Sciatic nerve (tissue), 2 donors: ENCODE measurements at places on chromosomes 1 and 21. TPM values are rescaled to one million over a fixed set of nuclear protein-coding genes. Genes with fewer than 3 reads are reported as not detected.
A peak's percentile ranks its signal among the peaks of the same experiment; 100 is the strongest.

HMGN2 gene
- 199 TPM for total RNA-seq

KLF18 gene
- total RNA-seq = not detected

- no peak for DNase-seq
Observed at GRCh38 chr1:22117238-22117637, 25.7 kb downstream of the WNT4 start.

OR6K3 gene
- total RNA-seq = not detected

DNA sequence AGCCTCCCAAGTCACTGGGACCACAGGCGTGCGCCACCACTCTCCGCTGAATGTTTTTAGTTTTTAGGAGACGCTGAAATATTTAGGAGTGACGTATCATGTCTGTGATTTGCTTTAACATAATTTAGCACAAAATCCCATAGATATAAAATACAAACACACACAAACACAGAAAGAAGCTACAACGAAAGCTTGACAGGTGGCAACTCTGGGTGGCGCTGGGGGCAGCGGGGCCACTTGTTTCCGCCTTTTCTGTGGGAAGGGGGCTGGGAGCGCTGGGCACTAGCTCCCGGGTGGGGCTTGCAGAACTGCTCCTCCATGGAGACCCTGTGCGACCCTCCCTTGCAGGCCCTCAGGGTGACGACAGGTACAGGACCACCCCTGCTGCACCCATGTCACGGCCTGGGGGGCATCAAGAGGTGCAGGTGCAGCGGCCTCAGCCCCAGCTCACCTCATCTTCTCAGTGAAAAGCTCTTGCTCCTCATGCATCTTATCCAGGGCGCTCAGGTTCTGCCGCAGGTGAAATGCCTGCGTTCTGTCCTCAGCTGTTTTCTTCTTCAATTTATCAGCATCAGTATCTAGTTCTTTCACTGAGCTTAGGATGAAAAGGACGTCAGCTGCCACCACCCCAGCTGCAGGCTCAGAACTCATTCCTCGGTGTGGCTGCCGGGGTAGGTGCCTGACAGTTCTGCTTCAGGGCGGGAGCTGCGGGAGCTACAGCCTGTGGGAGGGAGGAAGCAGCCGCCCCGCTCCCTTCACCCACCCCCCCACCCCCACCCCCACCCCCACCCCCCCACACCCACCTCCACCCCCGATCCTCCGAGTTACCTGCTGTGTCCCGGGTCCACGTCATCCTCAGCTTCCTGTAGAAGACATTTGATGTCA is 15.3 kb downstream of the CFAP74 start:
- no peak for DNase-seq

DNA sequence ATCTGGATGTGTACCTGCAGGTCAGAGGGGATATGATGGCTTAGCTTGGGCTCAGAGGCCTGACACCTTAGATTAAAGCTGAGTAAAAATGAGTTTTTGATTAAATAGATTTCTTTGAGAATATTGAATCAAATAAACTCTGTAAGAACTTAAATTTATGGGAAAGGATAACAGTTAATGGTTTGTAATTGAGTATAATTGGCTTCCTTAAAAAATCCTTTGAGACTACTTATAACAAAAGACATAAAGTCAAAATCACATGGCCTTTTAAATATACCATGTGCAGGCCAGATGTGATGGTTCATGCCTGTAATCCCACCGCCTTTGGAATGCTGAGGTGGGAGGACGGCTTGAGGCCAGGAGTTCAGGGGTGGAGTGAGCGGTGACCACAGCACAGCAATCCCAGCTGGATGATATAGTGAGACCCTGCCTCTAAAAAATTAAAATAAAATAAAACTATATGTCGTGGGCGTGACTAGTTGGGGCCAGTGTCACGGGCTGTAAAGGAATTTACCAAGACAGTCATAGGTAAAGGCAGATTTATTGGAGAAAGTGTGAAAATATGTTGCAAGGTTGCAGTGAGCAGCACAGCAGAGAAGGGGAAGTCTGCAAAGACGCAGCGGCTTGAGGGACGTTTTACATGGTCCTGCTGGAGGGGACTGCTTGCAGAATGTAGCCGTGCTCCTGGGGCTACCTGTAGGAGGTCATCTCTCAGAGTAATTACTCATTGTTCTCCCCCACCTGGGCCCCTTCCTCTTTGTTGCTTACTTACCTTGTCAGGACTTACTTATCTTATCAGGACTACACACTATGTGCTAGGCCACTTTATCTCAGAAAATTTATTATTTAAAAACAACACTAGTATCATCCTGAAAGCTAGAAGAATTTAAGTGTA is 122.3 kb downstream of the ZMYM4 start:
- no peak for DNase-seq

GRCh38 chr1:248372394-248372793 is 3.2 kb upstream of the OR2T6 start:
- no peak for DNase-seq

GRCh38 chr1:66323958-66324625 is 209.9 kb upstream of the SGIP1 start:
- no peak for DNase-seq

- no peak for DNase-seq
Observed at GRCh38 chr1:10899490-10900250, 103.2 kb upstream of the CASZ1 start.

DNA sequence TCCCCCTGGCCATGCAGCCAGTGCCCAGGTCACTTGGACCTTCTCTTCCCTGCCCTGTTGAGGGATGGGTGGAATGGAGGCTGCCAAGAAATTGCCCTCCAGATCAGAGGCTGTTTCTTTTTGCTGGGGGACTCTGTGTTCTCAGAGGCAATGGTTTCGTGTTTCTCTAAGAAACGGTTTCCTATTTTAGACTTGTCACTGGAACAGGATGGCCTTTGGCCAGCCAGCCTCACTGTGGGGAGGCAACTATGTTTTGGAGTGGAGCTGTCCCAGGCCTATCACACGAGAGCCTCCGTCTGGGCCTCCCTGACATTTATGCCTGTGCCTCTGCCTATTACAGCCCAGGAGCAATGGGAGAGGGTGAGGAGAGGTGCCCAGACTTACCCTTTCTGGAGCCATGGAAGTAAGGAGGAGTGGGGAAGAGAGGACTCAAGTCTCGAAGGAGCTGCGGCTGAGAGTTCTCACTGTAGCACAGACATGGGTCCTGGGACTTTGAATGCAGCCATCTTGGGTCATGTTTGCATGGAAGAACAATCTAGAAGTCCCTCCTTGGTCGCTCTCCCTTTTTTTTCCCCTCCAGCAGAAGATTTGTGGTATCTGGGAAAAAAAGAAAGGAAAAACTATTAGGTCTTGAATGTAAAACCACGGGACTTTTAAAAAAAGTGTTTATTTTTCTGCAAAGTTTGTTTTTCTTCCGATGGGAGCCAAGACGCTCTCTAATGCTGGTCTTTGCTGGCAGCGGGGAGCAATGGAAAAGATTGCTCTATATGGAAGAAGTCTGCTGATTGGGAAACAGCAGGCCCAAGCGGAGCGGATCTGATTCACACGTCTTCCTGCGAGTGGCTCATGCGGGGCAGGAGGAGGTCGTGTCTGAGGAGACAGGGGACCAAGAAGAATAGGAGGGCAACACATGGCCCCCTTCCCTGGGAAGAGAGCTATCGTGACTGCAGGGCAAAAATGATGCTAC is 219.2 kb downstream of the FOXD2 start:
- peak; percentile 84 for DNase-seq

CD1E gene
- total RNA-seq = not detected

DNA sequence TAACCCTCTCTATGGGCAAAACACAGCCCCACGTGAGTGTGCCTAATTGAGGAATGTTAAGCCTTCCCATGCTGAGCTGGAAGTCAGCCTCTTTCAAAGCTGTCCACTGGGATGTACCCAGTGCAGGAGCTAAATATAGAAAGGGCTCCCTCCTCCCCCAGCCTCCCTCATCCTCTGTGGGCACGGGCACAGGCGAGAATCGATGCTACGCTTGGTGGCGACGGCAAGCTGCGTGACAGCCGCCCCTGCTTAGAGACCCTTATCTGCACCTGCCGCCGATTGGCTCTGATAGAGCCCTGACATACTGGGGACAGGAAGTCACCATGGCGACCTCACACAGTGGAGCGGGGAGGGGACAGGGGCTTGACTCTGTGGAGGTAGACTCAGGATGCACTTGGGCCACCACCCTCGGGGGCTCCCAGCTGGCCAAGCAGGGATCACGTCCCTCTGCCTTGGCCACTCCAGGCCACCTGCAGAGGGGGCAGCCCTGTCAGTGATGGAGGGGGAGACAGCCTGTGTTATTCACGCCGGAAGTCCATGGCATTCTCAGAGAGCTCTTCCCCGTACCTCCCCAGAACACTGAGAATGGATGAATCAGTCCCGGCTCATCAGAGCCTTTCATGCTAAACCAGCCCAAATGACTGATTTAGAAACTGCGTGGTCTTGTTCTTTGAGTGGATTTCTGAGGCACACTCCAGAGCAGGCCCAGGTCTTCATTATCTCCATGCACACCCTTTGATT is 84.8 kb downstream of the KCND3 start:
- DNase-seq = no peak

CFHR5 gene
- total RNA-seq = not detected

GJA4 gene
- 35.9 TPM for total RNA-seq

GRCh38 chr1:43969416-43969745 is 429 bp upstream of the DPH2 start:
- no peak for DNase-seq

CLEC20A gene
- 3.2 TPM for total RNA-seq

- DNase-seq = no peak
Observed at GRCh38 chr1:71296551-71297134, 215.8 kb upstream of the ZRANB2 start.

DNA sequence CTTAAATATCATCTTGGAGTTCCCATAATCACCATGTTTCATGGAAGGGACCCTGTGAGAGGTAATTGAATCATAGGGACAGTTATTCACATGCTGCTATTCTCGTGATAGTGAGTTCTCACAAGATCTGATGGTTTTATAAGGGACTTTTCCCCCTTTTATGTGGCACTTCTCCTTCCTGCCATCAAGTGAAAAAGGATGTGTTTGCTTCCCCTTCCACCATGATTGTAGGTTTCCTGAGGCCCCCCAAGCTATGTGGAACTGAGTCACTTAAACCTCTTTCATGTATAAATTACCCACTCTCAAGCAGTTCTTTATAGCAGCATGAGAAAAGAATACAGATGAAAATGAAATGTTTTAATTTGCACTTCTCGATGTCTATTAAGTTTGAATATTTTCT is 112.0 kb downstream of the ZNF648 start:
- no peak for DNase-seq

NIBAN1 gene
- total RNA-seq = 42.4 TPM

DNA sequence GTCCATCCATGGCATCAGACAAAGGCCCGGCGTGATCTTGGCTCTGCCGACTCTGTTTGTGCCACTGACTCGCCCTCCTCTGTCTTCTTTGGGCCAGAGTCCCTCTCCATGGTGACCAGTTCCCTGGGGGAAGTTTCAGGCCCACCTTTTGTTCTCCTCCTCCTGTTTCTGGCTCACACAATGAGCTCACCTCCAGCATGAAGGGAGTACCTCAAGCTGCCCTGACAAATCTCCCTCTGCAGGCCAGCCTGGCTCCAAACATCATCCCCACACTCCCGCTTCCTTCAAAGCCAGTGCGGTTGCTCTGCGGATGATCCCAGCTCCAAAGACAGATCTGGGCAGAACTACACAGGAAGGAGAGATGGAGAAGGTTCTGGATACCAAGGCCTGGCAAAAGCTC is 576.6 kb downstream of the NPHP4 start:
- DNase-seq = no peak

DNA sequence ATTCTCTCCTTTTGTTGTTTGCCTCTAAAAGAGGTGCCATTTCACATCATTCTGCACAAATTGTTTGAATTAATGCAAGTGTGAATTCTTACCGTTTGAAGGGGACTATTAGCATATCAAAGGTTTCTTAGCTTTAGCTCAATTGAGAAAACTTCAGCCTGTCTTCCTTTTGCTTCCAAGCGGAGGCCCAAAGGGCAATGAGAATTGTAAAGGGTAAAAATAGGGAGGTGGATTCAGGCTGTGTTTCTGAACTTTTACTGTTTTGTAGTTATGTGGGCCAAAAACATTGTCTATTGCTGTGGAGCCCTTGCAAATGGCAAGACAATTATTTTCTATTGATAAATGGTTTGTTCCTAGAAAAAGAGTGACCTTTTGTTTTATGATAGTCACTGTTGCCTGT is 3.6 kb downstream of the ADGRL2 start:
- DNase-seq = no peak

DNA sequence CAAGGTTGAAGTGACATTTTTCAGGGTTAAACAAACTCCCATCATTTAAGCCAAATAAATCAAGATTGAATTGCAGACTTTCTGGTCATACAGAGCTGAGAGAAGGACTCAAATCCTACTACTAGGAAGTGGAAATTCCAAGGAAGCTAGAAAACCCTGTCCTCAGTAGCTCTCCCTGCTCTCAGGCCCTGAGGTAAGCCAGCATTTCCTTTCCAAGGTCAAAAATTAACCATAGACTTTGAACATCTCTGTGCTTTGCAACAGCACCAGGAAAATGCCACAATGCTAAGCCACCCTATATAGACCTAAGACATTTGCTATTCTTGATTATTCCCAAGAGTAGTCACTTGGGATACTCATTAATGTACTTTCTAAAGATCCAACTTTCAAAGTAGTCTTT is 45.1 kb downstream of the LUZP1 start:
- DNase-seq = no peak

FNDC10 gene
- total RNA-seq = 2.4 TPM

DNA sequence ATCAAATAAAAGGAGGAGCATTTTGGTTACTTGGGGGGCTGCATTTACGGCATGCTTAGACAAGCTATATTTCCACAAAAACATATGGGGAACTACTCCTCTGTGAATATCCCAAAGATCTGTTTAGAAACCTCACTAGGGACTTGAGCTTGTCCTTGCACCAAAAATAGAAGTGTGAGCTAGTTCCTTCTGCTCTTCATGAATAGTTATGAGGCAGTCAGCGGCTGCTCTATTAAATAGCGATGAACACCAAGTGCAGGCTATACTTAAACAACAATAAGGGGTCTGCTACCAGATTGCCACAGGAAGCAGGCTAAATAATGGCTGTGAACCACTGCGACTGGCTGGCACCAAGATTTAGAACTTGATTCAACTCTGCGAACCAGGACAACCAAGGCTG is 190.1 kb downstream of the PCP4 start:
- no peak for DNase-seq

RTCA gene
- total RNA-seq = 23.6 TPM

DNA sequence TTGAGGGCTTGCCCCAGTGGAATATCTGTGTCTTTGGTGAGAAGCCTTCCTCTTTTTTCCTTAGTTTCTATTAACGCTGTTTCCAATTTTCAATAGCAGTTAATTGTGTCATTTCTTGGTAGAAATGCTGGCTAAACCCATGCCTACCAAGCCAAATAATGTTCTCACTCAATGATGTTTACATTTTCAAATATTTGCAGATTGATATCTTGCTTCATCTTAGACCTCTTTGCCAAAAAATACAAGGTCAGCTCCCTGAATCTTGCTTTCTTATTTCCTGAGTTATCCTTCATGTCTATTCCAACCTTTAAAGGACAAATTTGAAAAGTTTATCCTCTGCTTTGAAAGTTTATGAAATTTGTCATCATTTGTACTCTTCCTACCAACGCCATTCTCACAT is 5.1 kb downstream of the KCNJ15 start:
- no peak for DNase-seq

FCRL4 gene
- total RNA-seq = not detected

GRCh38 chr1:81183051-81183450 is 617.7 kb upstream of the ADGRL2 start:
- no peak for DNase-seq

- DNase-seq = no peak
Observed at GRCh38 chr1:9615316-9616063, 26.8 kb downstream of the TMEM201 start.

CRABP2 gene
- total RNA-seq = 40.0 TPM
